NCI-H1092 treated with DMSO at 0.1 percent for 48 hours (cell line): ENCODE measurements at places on chromosomes 4 and X.

DNA sequence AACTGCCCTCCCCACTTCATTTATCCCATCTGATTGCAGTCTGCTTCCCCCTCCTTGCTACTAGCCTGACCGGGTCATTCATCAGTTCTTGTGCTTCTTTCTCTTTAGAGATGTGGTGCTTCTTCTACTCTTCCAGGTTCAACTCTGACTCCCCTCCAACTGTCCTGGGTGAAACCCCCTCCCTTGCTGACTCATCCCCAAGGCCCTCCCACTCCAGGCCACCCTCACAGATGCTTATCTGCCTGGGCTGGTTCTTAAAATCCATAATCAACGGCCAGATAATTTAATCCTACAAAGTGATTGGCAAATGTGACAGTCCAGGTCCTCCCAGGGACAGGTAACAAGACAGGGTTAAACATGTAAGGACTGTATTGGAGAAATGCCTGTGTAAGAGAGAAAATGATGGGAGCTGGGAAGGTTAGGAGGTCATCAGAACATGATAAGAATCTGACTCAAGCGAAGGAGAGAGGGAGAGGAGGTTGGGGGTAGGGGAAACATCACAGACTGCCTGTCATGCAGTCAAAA, 182.8 kb upstream of the C1QTNF7 start:
- no peak for DNase-seq

DNA sequence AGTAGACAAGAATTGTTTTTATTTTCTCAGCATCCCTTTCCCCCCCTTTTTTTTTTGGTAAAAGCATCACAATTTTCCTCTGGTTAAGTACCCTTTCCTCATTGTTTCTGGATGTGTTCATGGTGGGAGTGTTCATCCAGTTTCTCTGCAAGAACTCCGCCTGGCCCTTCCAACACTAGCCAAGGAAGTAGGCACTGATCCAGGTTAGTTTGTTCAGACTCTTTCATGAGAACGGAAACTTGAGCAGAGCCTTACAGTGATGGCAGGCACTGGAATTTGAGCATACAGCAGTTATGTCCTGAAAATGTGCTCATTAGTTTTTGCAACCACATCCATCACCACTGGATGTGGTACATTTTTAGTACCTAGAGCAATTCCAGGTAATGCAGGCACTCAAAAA, 336.1 kb upstream of the BOD1L1 start:
- no peak for DNase-seq

DNA sequence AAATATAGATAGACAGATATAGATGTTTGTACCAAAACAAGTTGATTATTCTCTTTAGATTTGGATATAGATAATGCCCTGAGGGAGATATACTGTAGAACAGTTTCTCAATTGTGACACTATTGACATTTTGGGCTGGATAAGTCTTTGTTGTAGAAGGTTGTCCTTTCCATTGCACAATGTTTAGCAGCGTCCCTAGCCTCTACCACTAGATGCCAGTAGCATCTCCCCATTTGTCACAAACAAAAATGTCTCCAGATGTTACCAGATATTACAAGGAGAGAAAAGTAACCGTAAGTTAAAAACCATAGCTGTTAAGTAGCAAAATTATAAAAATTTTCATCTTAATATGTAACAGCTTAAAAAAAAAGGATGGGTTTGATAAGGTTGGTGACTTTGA, 2595.3 kb downstream of the ARAP2 start:
- DNase-seq, result no peak

DNA sequence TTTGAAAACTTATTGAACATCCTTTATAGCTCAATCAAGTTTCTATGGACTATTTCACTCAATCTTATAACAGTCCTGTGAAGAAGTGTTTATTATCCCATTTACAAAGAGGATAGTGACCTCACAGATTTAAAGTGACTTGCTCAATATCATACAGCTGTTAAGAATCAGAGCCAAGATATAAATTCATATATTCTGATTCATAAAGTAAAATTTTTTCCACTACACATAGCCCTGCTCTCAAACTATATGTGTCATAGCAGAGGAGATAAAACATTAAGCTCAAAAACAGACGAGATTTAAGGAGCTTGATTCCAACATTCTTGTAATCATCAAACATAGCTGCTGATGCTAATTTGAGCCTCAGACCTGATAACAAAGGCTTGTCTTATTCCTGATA, 226.8 kb downstream of the CAMK2D start:
- DNase-seq, result no peak

- peak; percentile 79 for DNase-seq
These were observed 9.6 kb downstream of the CC2D2A start for GRCh38 chr4:15479089-15479912.

- DNase-seq, result no peak
These were observed 3.5 kb upstream of the SERTM2 start for GRCh38 chrX:111507933-111508332.

DNA sequence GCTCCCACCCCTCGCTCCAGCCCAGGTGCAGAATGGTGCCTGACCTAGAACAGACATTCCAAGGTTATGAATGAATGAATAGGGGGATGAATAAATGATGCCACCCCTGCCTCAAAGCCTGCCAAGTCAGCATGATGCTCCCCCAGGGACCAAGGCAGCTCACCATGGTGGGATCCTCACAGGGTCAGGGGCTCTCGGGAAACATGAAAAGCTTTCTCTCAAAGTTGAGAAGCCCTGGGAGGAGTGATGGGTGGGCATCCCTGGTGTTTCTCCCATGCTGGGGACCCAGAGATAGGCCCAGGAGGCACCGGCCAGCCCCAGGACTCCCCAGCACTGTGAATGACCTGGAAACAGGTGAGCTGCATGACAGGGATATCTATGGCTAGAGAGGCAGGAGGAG, 58.9 kb downstream of the HTRA3 start:
- no peak for DNase-seq

GRCh38 chrX:155891446-155892210, 10.5 kb downstream of the VAMP7 start:
- no peak for DNase-seq

- DNase-seq, result peak; percentile 11
These were observed 519.5 kb downstream of the BCOR start for GRCh38 chrX:39577985-39578869.

- DNase-seq, result no peak
These were observed 117.4 kb upstream of the NUDT10 start for GRCh38 chrX:51215266-51215665.
